GM12878 (cell line): ENCODE measurements at places on chromosomes 12 and 14. TPM values are rescaled to one million over a fixed set of nuclear protein-coding genes. Genes with fewer than 3 reads are reported as not detected.

GRCh38 chr14:97970222-97970621, 1173.0 kb downstream of the VRK1 start:
- no peak overlapping the region for H3K4me3 ChIP-seq
- no peaks in the 10 kb centered on the region for H3K4me1 ChIP-seq
- H3K27me3 ChIP-seq = no peaks in the 10 kb centered on the region
- DNase-seq = no peak
- H3K36me3 ChIP-seq = no peaks in the 10 kb centered on the region

DNA sequence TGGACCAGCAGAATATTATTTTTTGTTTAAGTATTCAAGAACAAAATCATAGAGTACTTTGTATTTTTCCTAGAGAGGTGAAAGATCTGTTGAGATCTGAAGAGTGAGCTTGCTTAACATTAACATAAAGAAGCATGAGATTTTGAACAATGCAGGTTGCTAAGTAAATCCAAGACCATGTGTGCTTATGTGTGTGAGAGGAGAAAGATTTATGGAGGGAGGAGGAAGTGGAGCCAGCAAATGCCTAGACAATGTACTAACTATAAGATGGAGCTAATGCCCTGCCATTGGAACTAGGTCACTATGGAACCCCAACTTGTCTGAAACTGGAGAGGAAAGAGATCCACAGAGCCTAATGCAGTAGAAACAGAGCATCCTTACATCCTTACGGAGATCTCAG, 13.3 kb downstream of the FAM161B start:
- H3K27ac ChIP-seq = no peak overlapping the region
- no peaks in the 10 kb centered on the region for H3K27me3 ChIP-seq
- no peak overlapping the region for H3K4me3 ChIP-seq
- DNase-seq = no peak

DNA sequence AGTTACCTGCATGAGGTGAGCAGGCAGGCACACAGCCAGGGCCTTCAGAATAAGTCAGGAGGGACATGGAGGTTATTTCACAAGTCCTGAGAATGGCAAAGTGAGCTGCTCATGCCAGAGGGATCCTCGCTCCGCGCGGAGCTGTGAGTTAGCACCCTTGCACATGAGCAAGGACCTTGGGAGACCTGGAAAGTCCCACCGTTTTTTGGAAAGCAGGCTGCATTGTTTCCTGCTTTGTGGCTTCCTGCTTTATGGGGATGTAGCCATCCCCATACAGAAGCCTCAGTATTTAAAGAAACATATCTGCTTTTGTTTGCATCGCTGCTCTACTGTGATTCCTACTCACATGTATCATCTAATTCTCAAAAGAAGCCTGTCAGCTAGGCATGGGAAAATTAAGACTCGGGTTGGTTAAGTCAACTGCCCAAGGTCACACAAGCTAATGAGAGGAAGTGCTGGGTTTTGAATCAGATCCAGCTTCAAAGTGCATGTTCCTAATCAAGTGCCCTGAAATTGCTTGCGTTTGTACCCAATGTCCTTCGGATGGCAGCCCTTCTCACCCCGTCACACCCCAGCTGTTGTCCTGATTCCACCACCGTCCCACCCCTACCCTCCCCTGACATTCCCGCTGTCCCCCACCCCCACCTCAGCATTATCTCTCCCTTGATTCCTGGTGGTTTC, 106.2 kb downstream of the CRACR2A start:
- peaks cover 3% of the 10 kb centered on the region for H3K36me3 ChIP-seq
- no peak for DNase-seq
- no peaks in the 10 kb centered on the region for H3K4me1 ChIP-seq
- H3K4me3 ChIP-seq = no peak overlapping the region
- no peaks in the 10 kb centered on the region for H3K27me3 ChIP-seq

GRCh38 chr12:74801625-74802024, 264.0 kb downstream of the ATXN7L3B start:
- no peaks in the 10 kb centered on the region for H3K27me3 ChIP-seq
- H3K27ac ChIP-seq = no peak overlapping the region
- no peak for DNase-seq
- no peaks in the 10 kb centered on the region for H3K4me1 ChIP-seq
- H3K36me3 ChIP-seq = no peaks in the 10 kb centered on the region

DNA sequence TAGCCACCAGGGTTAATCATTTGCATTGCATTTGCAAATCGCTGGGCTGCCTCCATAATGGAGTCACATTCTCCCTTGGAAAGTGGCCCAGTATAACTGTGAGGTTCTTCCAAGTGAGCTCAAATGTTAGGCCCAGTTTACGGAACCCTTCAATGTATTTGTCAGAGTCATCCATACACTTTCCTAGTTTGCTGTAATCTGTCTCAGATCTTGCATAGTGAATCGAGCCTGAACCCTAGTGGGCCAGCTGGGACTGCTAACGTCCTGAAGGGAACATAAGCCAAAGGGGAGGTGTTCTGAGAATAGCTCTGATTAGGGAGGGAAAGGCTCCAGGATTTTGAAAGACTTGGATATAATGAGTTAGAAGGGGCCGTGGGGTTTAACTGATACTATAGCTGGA, 406.3 kb downstream of the SLC6A15 start:
- no peaks in the 10 kb centered on the region for H3K4me1 ChIP-seq
- H3K27me3 ChIP-seq = no peaks in the 10 kb centered on the region
- no peaks in the 10 kb centered on the region for H3K36me3 ChIP-seq
- H3K4me3 ChIP-seq = no peak overlapping the region
- no peak for DNase-seq
- no peak overlapping the region for H3K27ac ChIP-seq

- no peaks in the 10 kb centered on the region for H3K4me1 ChIP-seq
- no peak for DNase-seq
- H3K4me3 ChIP-seq = no peak overlapping the region
- no peaks in the 10 kb centered on the region for H3K36me3 ChIP-seq
Measured at GRCh38 chr12:2395354-2395977, 342.7 kb downstream of the CACNA1C start.

GRCh38 chr14:62062645-62063044, 300.4 kb downstream of the SNAPC1 start:
- H3K4me1 ChIP-seq = no peaks in the 10 kb centered on the region
- no peaks in the 10 kb centered on the region for H3K27me3 ChIP-seq
- H3K27ac ChIP-seq = no peak overlapping the region
- DNase-seq = no peak
- no peak overlapping the region for H3K4me3 ChIP-seq

GRCh38 chr12:79766705-79767464, 76.1 kb upstream of the PAWR start:
- no peak for DNase-seq
- H3K4me3 ChIP-seq = no peak overlapping the region
- H3K27ac ChIP-seq = no peak overlapping the region
- no peaks in the 10 kb centered on the region for H3K27me3 ChIP-seq
- no peaks in the 10 kb centered on the region for H3K36me3 ChIP-seq
- no peaks in the 10 kb centered on the region for H3K4me1 ChIP-seq

GRCh38 chr14:37970696-37971095, 237.0 kb upstream of the SSTR1 start:
- no peak overlapping the region for H3K27ac ChIP-seq
- no peak overlapping the region for H3K4me3 ChIP-seq
- H3K27me3 ChIP-seq = no peaks in the 10 kb centered on the region

DNA sequence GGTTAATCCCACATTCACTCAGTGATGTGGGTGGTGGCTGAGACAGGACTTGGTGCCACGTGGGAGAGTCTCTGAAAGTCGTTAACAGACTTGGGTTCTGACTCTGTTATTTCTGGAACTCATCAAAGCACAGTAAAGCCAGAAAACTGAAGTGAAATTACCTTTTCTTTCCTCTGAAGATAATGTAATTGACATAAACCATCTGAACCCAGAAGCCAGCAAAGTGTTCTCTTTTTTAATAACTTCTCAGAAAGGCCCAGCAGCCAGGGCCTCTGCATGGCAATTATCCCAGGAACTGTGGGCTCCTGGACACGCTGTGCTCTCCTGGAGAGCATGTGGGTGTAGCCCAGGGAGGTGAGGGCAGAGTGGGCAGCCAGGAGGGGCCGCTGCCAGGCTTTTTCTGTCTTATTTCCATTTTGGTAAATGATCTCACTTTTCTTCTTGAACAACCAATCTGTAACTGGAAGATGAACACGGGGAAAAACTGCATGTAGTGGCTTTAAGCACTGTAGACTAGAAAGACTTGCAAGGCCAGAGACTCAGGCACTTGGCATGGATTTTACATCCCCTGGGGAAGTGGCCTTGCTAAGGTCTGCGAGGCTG, 444.1 kb upstream of the TMEM132C start:
- H3K36me3 ChIP-seq = no peaks in the 10 kb centered on the region
- no peaks in the 10 kb centered on the region for H3K4me1 ChIP-seq
- H3K27ac ChIP-seq = no peak overlapping the region
- H3K27me3 ChIP-seq = no peaks in the 10 kb centered on the region
- no peak overlapping the region for H3K4me3 ChIP-seq

DNA sequence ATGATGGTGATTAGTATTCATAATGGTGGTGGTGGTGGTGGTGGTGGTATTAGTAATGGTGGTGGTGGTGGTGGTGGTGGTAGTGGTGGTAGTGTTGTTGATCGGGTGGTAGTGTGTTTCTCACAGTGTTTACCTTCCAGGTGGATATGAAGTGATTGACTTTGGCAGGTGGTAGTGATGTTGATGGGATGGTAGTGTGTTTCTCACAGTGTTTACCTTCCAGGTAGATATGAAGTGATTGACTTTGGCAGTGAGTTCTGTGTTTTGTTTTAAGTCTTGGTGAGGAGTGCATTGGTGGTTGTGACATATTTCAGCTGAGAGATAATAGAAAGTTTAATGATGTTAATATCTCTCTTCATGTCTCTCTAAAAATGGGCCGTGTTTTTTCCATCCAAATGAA, 189.4 kb downstream of the TMTC2 start:
- H3K27ac ChIP-seq = no peak overlapping the region
- DNase-seq = no peak
- no peaks in the 10 kb centered on the region for H3K36me3 ChIP-seq
- H3K4me3 ChIP-seq = no peak overlapping the region
- no peaks in the 10 kb centered on the region for H3K4me1 ChIP-seq

DNA sequence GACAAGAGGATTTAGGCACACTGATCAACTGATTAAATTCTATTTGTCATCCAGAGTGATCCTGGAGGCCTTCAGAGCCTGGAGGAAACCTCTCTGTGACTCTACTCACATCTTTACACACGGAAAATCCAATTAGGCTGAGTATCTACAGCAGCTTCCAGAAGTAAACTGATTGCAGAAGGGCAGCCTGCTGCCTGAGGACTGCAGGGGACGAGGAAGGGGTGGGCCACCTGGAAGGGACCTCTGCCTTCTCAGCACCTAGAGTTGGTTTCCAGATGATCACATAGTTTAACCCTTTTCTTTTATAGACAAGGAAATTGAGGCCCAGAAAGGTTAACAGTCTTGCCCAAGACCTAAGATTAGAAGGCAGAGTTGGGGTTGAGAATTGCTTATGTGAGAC, 206.1 kb downstream of the DAD1 start:
- H3K4me1 ChIP-seq = peaks cover 53% of the 10 kb centered on the region
- peak overlapping the region; percentile 70 for H3K27ac ChIP-seq
- H3K4me3 ChIP-seq = peak overlapping the region; percentile 12; the same call in 1 of the 2 replicates
- no peak for DNase-seq
- no peaks in the 10 kb centered on the region for H3K27me3 ChIP-seq

DNA sequence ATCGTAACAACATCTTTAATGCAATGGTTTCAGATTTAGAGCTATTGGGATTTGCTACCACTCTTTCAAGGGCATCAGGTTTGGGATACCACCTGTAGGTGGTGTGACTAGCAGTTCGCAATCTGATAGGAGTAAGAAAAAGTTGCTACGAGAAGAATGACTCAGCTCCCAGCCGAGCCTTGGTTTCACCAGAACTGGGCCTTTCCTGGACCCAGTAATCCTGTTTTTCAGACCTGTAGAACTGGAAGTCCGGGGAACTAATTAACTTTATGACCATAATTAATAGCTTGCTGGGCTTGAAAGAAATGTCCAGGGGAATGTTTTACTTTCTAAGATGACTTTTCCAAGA, 770 bp downstream of the ABHD4 start:
- H3K36me3 ChIP-seq = no peaks in the 10 kb centered on the region; the same call in 1 of the 2 replicates
- peaks cover 19% of the 10 kb centered on the region for H3K4me1 ChIP-seq
- H3K4me3 ChIP-seq = peak overlapping the region; percentile 94
- no peaks in the 10 kb centered on the region for H3K27me3 ChIP-seq
- no peak for DNase-seq

DNA sequence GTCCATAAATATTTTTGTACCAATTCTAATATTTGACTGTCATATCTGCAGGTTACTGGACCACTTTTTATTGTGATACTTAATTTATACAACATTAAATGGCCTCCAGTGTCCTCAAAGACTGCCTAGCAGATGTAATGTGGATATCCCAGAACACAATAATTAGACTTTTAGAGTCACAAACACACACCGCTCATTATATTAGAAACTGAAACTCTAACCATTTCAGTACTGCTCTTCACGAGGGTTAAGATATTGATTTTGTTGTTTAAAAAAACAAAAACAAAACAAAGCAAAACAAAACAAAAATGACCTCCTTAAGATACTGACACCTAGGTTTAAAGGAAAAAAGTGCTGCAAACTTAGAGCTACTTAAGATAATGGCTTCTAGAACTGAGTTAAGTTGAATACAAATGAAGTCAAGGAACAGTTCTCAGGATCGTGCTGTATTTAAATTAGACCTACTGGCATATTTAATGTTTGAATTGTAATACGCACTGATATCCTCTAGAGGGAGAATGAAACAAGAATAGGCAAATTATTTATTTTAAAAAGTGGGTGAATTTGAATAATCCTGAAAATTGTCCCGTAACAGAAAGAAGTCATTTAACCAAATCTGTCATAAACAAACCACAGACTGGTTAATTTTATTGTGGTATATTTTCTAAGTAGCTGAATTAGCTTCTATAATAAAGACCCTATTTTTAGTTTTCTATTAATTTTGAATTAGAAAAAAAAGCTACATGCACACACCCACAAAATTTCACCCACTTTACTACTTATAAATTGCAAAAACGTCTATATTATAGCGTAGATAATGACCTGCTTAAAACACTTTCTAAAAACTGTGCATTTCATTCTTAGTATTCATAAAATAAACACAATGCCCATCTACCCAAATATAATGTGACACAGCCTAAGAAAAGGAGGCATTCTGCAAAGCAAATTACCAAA, 395.2 kb upstream of the DCN start:
- no peak overlapping the region for H3K27ac ChIP-seq
- H3K27me3 ChIP-seq = no peaks in the 10 kb centered on the region
- no peak overlapping the region; the same call in 1 of the 2 replicates for H3K4me3 ChIP-seq
- H3K36me3 ChIP-seq = no peaks in the 10 kb centered on the region

GRCh38 chr12:84653482-84653881, 259.1 kb downstream of the SLC6A15 start:
- H3K4me1 ChIP-seq = no peaks in the 10 kb centered on the region
- H3K4me3 ChIP-seq = no peak overlapping the region
- H3K27ac ChIP-seq = no peak overlapping the region
- no peaks in the 10 kb centered on the region for H3K27me3 ChIP-seq

The OR4K15 gene
- not detected in 2 replicates for total RNA-seq

The KLHDC1 gene
- total RNA-seq = 0.72 and 0.87 TPM in 2 replicates

The ASCL1 gene
- total RNA-seq = 20.2 and 21.4 TPM in 2 replicates

The OR9K2 gene
- not detected in 2 replicates for total RNA-seq
